Naive thymus-derived CD8-positive, alpha-beta T cell (primary cell): ENCODE measurements at places on chromosomes 1 and 21.

DNA sequence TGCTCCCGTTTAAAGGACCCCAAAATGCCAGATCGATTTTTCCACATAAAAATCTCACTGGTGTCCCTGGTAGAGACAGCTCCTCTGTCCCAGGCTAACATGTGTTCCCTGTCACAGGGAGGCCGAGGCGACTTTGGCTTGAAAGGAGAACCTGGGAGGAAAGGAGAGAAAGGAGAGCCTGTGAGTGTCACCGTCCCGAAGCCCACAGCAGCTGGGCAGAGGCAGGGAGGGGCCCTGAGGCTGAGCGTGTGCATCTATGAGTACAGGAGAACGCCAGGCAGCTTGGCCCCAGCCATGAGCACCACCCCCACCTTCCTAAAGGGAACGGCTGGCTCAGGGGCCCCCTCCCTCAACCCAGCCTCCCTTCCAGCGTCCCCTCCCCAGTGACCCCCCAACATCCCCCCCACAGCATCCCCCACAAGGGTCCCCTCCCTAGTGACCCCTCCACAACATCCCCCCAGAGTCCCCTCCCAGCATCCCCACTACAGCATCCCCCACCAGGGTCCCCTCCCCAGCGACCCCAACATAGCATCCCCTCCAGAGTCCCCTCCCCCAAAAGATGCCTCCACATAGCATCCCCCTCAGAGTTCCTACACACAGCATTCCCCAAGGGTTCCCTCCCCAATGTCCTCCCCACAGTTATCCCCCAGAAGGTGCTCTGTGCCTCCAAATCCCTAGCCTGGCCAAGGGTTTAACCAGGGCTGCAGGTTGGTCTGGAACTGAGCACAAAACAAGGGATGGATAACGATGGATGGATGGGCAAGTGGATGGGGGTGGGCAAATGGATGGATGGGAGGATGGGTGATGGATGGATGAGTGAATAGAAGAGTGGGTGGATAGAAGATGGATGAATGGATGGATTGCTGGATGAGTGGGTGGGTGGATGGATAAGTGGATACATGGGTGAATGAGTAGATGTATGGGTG, 25.1 kb downstream of the COL6A2 start:
- no peak overlapping the region for H3K4me3 ChIP-seq
- peak overlapping the region; percentile 5 for H3K27ac ChIP-seq
- peaks cover 2% of the 10 kb centered on the region for H3K36me3 ChIP-seq
- peaks cover 2% of the 10 kb centered on the region for H3K4me1 ChIP-seq
- no peak for DNase-seq
- H3K27me3 ChIP-seq = no peaks in the 10 kb centered on the region

DNA sequence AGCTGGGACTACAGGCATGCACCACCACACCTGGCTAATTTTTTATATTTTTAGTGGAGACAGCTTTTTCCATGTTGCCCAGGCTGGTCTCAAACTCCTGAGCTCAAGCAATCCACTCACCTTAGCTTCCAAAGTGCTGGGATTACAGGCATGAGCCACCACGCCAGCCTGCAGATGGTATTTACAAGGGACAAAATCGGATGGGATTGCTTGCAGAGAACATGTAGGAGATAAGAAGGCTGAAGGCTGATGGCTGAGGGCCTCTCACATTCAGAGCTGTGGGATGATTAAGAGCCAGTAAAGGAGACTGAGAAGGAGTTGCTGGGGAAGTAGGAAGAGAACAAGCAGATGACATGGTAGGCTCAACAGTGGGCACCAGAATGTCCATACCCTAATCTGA, 24.0 kb upstream of the QSOX1 start:
- no peak for DNase-seq
- no peak overlapping the region for H3K27ac ChIP-seq
- peaks cover 15% of the 10 kb centered on the region for H3K27me3 ChIP-seq
- H3K36me3 ChIP-seq = no peaks in the 10 kb centered on the region
- H3K4me1 ChIP-seq = no peaks in the 10 kb centered on the region

DNA sequence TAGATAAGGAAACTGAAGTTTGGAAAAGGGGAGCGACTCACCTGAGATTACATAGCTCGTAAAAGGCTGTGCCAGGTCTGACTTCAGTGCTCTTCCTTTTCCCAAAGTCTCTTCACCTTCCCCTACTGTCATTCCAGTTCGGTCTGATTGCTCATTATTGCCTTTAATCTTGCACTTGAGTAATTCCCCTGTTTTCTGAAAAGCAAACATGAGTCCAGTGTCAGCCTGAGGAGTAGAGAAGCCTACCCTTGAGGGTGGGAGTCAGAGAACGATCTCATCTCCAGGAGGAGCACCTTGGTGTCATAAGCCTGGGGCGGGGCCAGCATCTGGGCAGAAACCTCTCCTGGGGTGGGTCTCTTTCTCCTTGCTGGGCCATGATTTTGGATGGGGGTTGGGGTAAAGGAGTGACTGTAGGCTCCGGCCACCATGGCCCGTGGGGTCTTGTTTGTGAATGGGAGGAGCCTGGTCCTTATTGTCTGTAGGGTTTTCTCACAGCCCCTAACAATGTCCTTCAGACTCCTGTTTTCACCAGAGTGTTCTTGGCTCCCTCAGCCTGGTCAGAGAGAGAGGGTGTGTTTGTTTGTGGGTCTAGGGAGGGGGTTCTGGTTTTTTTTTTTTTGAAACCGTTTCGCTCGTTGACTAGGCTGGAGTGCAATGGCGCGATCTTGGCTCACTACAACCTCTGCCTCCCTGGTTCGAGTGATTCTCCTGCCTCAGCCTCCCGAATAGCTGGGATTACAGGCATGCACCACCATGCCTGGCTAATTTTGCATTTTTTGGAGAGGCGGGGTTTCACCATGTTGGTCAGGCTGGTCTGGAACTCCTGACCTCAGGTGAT, 6.0 kb downstream of the VANGL2 start:
- no peak overlapping the region for H3K4me3 ChIP-seq
- no peaks in the 10 kb centered on the region for H3K36me3 ChIP-seq
- peaks cover 3% of the 10 kb centered on the region for H3K4me1 ChIP-seq
- no peak overlapping the region for H3K27ac ChIP-seq

DNA sequence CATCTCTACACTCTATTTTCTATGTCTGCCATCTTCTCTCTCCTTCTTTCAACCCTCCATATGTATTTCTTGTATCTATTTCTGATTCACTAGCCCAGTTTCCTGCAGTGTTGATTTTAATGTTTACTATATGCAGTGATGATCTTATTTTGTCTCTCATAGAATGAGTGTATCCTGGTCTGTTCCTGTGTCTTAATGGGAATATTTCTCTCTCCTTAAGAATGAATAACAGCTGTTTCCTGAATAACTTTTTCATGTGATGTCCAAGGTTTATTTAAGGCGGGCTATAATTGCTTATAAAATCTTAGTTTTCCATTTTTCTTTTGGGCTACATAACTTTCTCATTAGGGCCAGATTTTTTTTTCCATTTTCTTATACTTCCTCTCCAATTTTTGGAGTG, 144.5 kb downstream of the C1orf21 start:
- H3K36me3 ChIP-seq = no peaks in the 10 kb centered on the region
- DNase-seq = no peak
- H3K27me3 ChIP-seq = peaks cover 5% of the 10 kb centered on the region
- H3K4me3 ChIP-seq = no peak overlapping the region
- no peaks in the 10 kb centered on the region for H3K4me1 ChIP-seq
- H3K27ac ChIP-seq = no peak overlapping the region

DNA sequence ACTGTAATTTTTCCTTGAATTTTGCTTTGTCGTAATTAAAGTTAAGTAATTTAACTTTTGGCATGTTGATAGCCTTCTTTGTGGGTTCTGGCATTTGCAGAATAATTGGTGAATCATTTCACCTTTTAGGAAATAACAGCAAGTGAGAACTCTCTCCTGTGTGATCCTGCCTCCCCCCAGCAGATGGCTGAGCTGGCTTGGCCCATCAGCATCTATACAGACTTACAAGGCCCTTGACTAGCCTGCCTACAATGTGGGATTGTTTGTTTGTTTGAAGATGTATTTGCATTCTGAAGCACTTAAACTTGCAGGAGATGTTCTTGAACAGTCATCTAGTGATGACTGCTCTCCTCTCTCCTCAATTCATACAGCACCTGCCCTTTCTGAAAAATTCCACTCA, 55.9 kb downstream of the MACO1 start:
- peaks cover 9% of the 10 kb centered on the region for H3K4me1 ChIP-seq
- H3K4me3 ChIP-seq = no peak overlapping the region

- peak overlapping the region; percentile 99 for H3K27ac ChIP-seq
- H3K4me1 ChIP-seq = peaks cover 84% of the 10 kb centered on the region
- DNase-seq = peak; percentile 34
- no peaks in the 10 kb centered on the region for H3K36me3 ChIP-seq
These were observed 37.4 kb downstream of the PTPRC start for GRCh38 chr1:198676253-198676652.

DNA sequence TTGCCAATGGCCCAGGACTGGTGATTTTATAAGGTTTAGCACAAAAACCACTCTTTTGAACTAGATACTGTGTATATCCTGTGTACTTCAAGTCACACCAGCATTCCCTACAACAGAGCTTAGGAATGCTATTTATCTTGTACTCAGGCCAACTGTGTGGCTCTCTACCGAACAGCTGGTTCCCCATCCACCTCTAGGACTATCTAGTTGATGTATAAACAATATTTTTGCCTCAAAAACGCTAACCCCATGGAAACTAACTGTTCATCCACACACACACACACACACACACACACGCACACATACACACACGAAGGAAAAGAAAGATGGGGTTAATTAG, 28.7 kb upstream of the SLC45A3 start:
- peaks cover 30% of the 10 kb centered on the region for H3K36me3 ChIP-seq
- no peak overlapping the region for H3K27ac ChIP-seq
- H3K4me3 ChIP-seq = no peak overlapping the region
- H3K4me1 ChIP-seq = peaks cover 21% of the 10 kb centered on the region

DNA sequence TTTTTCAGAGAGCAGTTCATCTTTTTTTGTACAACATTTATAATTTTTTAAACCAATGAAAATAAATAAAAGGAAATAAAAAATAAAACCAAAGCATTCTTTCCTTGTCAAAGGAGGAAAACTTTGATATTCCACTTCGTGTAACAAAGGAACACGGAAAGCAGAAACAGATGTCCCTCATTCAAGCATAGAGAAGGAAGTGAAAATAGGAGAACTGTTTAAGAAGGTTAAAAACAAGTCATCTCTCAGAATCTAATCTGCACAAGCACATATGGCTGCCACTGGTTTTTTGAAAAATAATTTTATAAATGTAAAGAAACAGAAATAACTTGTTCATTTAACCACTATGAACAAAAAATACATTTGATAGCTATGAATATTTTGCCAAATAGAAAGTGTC, 35.9 kb upstream of the ZNF644 start:
- H3K27ac ChIP-seq = no peak overlapping the region
- no peak for DNase-seq
- H3K36me3 ChIP-seq = no peaks in the 10 kb centered on the region
- H3K4me3 ChIP-seq = no peak overlapping the region
- H3K27me3 ChIP-seq = peaks cover 3% of the 10 kb centered on the region

DNA sequence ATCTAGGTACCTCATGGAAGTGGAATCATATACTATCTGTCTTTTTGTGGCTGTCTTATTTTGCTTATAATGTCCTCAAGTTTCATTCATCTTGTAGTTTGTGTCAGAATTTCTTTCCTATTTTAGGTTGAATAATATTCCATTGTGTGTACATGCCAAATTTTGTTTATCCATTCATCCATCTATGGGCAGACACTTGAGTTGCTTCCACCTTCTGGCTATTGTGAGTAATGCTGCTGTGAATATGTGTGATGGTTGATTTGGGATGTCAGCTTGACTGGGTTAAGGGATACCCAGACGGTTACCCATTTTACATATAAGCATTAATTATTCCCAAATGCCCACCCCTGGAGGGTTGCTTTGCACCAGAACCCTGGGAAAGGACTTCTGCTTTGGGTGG, 477.5 kb downstream of the PTPRU start:
- no peaks in the 10 kb centered on the region for H3K4me1 ChIP-seq
- no peak overlapping the region for H3K4me3 ChIP-seq
- no peaks in the 10 kb centered on the region for H3K36me3 ChIP-seq
- DNase-seq = no peak
- H3K27me3 ChIP-seq = peaks cover 5% of the 10 kb centered on the region
